ENCODE measurements at places on chromosomes 4 and X. TPM values are rescaled to one million over a fixed set of nuclear protein-coding genes. Genes with fewer than 3 reads are reported as not detected.

GRCh38 chrX:109862433-109862832, 129.4 kb upstream of the ACSL4 start:
- no peak overlapping the region for H3K4me3 ChIP-seq
- H3K27ac ChIP-seq: no peak overlapping the region
- peaks cover 13% of the 10 kb centered on the region for H3K4me1 ChIP-seq
- H3K36me3 ChIP-seq: no peaks in the 10 kb centered on the region
- peaks cover 3% of the 10 kb centered on the region for H3K27me3 ChIP-seq
- DNase-seq: no peak

- H3K4me3 ChIP-seq: no peak overlapping the region
- no peak for DNase-seq
- no peaks in the 10 kb centered on the region for H3K27me3 ChIP-seq
- no peaks in the 10 kb centered on the region for H3K36me3 ChIP-seq
- H3K27ac ChIP-seq: no peak overlapping the region
Measured at GRCh38 chr4:187172340-187172761, 448.7 kb upstream of the FAT1 start.

The MAGEA12 gene
- 0.57 TPM for total RNA-seq

DNA sequence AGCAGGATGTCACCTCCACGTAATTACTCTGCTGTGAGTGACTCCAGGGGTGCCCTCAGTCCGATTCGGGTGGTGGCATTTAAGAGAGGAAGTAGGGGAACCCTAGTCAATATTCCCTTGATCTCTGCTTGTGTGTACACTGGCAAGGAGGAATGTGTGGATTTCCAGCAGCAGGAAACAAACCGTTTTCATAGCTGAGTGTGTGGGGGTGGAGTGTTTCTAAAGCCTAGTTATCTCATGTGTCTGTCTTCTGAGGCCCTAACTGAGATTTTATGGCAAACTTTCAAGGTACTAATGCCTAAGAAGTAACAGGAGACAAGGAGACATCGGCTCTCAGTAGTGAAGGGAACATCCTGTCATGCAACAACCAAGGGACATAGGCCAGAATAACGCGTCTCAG, 6.6 kb upstream of the CLDN24 start:
- no peaks in the 10 kb centered on the region for H3K4me1 ChIP-seq
- DNase-seq: no peak
- H3K4me3 ChIP-seq: no peak overlapping the region

DNA sequence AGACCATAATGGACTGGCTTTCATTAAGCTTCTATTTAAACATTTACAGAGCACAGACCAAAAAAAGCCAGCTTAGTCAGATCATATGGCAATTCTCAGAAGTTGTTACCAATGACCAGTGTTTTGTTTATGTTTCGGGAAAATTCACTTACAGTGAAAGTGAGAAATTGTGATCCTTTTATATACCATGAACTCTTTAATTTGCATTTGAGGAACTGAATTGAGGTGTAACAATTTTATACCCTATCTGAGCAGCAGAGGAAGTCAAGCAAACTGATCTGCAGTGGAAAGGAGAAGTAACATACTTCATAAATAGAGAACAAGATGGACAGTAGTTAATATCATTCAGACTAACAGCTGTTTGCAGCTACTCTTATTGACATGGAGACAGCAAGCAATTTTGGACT, 97.1 kb downstream of the TMA16 start:
- DNase-seq: no peak
- no peaks in the 10 kb centered on the region for H3K4me1 ChIP-seq
- H3K27me3 ChIP-seq: no peaks in the 10 kb centered on the region
- H3K4me3 ChIP-seq: no peak overlapping the region
- no peak overlapping the region for H3K27ac ChIP-seq
- H3K36me3 ChIP-seq: peaks cover 5% of the 10 kb centered on the region

GRCh38 chr4:184282895-184283654, 65.4 kb upstream of the ENPP6 start:
- H3K4me1 ChIP-seq: peaks cover 7% of the 10 kb centered on the region
- H3K27ac ChIP-seq: no peak overlapping the region
- no peak overlapping the region for H3K4me3 ChIP-seq
- H3K36me3 ChIP-seq: peaks cover 5% of the 10 kb centered on the region
- no peaks in the 10 kb centered on the region for H3K27me3 ChIP-seq

The CABS1 gene
- total RNA-seq: not detected

DNA sequence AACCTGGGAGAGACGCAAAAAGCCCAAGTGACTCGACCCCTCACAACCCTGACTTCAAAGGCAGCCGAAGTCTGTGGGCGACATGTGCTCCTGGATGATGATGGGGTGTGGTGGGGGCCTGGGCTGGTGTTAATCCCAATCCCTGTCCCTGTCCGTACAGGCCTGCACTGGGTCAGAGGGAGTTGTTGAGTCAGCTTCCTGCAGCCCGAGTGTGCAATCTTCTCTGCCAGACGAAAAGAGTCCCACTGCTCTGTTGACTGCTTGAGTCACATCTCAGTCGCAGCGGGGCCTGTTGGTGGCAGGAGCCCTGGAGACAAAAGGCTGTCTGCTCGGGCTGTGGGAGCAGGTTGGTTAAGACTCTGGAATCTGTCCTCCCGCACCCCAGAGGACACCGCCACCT, 10.3 kb downstream of the FAM3A start:
- peaks cover 11% of the 10 kb centered on the region for H3K36me3 ChIP-seq
- H3K27me3 ChIP-seq: peaks cover 2% of the 10 kb centered on the region
- no peak overlapping the region for H3K4me3 ChIP-seq
- H3K4me1 ChIP-seq: no peaks in the 10 kb centered on the region
- no peak overlapping the region for H3K27ac ChIP-seq

The RBM47 gene
- total RNA-seq: 89.0 TPM

DNA sequence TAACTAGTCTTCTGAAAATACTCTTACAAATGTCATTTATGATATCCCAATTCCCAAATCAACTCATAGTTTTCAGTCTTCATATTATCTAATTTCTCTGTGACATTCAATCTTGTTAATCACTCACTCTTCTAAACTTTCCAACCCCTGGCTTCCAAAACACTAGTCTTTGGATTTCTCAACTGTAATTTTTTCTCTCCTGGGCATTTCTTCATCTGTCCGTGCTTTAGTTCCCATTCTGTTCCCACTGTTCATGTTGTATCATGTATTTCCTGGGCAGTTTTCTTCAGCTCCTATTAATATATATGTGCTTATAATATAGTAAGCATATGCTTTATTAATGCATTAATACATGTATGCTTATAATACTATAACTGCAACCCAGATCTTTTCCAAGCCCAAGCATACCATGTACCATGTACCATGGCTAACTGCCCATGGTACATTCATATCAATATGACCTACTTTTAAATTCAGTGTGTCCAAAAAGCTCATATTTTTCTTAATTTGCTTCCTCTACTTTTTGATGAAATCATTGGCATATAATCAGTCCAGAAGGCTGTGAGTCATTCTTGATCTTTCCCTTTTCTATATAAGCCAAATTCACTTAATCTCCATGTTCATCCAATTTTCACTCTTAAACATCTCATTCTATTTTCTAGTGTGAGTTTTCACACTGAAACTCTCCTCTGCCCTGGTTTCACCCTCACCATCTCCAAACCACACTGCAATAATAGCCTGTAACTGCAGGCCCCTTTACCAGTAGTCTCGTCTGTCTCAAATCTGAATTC, 21.3 kb upstream of the GK2 start:
- no peak overlapping the region for H3K27ac ChIP-seq
- H3K4me1 ChIP-seq: no peaks in the 10 kb centered on the region
- no peak for DNase-seq
- no peaks in the 10 kb centered on the region for H3K36me3 ChIP-seq
- H3K27me3 ChIP-seq: no peaks in the 10 kb centered on the region
- no peak overlapping the region for H3K4me3 ChIP-seq
